ENCODE measurements at places on chromosomes 4 and X. TPM values are rescaled to one million over a fixed set of nuclear protein-coding genes. Genes with fewer than 3 reads are reported as not detected.

The ANOS1 gene
- polyA plus RNA-seq: 37.1 TPM

DNA sequence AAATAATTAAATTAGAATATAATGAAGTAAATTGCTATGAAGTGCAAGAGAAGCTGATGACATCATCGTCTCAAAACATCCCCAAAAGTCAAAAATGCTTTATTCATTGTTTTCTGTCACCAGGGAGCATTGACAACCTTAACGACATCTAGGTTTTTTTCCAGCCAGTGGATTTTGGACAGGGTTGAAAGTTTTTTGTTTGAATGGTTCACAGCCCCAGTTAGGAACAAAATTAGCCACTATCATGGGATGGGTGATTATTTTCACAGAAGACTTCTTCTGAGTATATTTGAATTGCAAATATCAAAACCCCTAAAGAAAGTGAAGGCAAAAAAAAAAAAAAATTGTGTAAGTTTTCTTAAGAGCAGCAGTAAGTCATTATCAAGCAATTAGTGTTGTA is 826.1 kb downstream of the STPG2 start:
- DNase-seq: no peak

DNA sequence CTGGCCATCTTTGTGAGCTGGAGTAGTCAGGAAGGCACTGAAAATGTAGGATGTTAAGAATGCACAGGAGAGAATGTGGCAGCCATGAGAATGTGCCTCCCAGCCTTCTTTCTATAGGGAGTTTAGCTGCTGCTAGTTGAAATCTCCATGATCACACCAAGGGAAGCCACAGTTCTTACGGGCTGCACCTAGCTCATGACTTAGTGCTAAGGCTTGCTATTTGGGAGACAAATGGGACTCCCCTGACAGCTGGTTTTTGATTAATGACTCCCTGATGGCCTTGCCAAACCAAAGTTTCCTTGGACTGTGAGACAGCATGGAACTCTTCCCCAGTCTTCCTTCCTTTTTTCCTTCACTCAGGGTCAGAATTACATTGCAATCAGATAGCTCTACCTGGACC is 9.2 kb downstream of the CTSO start:
- DNase-seq: no peak

DNA sequence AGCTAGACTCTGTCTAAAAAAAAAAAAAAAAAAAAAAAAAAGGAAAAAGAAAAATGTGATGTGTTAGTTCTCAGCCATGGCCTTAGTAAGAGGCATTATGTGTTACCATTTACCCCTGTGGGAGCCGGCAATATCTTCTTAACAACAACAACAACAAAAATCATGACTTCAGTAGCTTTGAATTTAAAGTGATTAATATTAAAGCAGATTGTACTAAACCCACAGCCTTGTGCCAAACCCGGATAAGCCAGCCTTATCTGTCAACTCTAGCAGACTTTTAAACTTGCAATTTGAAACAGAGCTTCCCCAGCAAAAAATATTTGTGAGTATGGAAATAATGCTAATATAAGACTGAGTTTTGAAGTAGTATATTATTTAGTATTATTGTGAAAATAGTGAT is 462.1 kb upstream of the GNPDA2 start:
- no peak for DNase-seq

GRCh38 chr4:13990596-13991589 is 363.4 kb upstream of the BOD1L1 start:
- no peak for DNase-seq

- DNase-seq: no peak
Observed at GRCh38 chrX:48569958-48570357, 4.3 kb upstream of the RBM3 start.

The OPHN1 gene
- polyA plus RNA-seq: 12.9 TPM

Measured in muscle of back (tissue), 13 donors.